ENCODE measurements at places on chromosomes 7 and 10.

DNA sequence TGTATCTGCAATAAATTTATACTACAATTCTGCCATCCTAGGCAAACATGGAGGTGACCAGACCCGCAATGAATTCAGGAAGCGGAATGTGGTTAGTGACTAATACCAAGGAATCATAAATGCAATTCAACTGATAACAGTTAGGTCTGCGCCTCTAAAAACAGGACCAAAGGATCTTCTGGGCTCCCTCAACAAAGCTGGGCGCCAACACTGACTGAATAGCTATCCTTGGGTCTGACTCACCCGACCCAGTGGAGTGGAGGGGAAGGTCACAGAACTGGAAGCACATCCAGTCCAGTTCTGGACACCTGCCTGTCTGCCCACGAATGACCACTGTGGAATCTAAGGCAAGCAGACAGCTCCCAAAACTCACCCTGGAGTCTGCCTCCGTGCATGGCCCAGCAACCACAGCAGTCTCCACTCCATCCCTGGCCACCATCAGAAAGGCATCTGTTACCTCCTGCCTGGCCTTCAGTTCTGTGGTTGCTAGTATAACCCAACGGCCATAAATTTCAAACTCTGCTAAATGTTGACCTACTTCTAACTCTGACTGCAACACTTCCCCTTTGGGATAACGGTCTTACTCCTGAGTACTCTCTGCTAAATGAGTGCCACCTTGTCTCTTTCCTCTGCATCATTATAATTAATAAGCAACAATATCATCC lies 43.0 kb upstream of the DLX6 start:
- DNase-seq, result no peak

DNA sequence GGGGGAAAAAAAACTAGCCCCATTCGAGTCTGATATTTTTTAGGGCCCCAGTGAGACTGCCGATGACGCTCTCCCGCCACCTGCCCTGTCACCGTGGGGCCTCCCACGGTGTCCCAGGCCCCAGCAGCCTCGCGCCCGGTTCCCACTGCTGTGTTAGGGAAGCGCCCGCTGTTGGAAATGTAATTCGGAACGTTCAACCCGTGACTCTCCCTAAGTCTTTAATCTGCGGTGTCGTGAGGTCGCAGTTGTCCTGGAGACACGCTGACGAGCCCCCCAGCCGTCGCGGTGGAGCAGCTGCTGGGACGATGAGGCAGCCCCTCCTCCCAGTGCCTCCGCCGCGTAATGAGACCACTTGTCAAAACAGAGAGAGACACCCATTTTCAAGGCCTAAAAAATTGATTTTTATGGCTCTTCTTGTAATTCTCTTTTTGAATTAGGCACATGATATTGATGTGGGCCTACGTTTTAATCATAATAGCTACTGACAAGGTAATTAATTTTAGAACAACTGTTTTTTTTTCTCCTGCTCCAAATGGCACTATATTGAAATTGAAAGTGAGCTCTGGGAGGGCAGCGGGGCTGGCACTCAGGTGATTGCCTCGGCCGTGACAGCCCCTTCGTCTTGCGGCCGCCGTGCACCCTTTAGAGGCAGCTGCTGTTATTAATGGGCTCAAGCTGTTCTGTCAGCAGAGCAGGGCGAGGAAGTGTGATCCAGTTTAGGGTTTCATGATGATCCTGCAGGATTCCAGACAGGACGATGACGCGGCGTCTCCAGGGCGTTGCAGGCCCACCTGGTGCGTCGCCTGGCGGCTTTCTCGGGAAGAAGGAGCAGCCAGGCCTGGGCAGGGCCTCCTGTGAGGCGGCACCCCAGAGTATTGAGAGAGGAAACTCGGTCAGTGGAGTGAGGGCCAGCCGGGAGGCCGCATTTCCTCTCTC lies 63.3 kb downstream of the NKX6-2 start:
- DNase-seq, result no peak

- no peak for DNase-seq
These were observed 6.4 kb upstream of the GOLGA7B start for GRCh38 chr10:97843281-97843671.

- no peak for DNase-seq
These were observed 187.4 kb downstream of the CYP26A1 start for GRCh38 chr10:93261089-93261488.

GRCh38 chr7:70492625-70493024 lies 639.3 kb upstream of the GALNT17 start:
- DNase-seq, result no peak
